NCI-H526 (cell line): ENCODE measurements at places on chromosomes 7 and 10.

GRCh38 chr7:390761-391410 is 100.9 kb downstream of the FOXL3 start:
- DNase-seq, result no peak

- DNase-seq, result no peak
Measured at GRCh38 chr7:30155481-30155880, 20.7 kb downstream of the MTURN start.

DNA sequence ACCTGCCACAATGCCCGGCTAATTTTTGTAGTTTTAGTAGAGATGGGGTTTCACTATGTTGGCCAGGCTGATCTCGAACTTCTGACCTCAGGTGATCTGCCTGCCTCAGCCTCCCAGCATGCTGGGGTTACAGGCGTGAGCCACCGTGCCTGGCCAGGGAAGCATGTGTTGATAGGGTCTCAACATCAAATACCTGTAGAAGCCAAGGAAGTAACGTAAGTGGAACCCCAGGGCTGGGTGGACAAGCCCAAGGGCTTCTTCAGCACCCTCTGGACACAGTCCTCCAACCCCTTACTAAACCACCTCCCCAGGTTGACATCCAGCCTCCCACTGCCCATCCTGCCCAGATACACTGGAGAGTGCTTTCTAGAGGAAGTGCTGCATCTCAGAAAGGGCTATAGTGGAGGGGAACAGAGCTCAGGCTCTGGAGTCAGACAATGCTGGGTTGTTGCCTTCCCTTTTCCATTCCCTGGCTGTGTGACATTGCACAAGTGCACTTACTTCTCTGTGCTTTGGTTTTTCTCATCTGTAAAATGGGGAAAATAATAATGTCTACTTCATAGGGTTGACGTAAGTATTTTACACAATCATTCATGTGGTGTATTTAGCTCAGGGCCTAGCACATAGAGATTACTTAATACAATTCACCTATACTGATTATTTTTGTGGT is 73.9 kb upstream of the KAT6B start:
- DNase-seq, result no peak

- DNase-seq, result no peak
Measured at GRCh38 chr10:127937915-127938463, 31.1 kb downstream of the PTPRE start.

- no peak for DNase-seq
Measured at GRCh38 chr10:35438718-35439571, 102.6 kb downstream of the CCNY start.

GRCh38 chr10:6847561-6847960 is 267.5 kb upstream of the PRKCQ start:
- no peak for DNase-seq

DNA sequence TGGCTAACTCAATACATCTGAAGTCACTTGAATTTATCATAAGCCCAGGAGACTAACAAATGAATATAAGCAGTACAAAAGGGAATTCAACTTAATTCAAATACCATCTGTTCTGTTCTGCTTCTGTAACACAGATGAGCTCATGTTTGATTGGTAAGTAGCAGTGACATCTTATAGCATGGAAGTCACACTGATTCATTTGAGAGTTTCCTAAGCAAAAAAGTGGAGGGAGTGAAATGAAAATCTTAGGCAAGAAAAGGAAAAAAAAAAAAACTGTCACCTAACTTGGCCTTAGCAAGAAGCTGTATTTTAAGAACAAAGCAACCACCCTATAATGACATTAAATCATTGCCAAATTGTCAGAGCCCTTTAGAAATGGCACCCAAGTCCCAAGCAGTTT is 49.5 kb downstream of the SMURF1 start:
- no peak for DNase-seq

- DNase-seq, result no peak
Measured at GRCh38 chr7:133040674-133041073, 41.2 kb downstream of the CHCHD3 start.

DNA sequence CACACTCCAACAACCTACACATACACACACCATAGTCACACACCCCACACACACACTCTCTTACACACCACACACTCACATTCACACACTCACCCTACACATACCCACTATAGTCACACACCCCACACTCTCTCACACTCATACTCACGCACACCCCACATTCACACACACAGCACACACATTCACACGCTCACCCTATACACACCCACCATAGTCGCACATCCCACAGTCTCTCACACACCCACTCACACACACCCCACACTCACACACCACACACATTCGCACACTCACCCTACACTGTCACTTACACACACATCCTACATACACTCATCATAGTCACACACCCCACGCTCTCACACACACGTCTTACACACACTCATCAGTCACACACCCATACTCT is 85.6 kb downstream of the HECW1 start:
- no peak for DNase-seq

DNA sequence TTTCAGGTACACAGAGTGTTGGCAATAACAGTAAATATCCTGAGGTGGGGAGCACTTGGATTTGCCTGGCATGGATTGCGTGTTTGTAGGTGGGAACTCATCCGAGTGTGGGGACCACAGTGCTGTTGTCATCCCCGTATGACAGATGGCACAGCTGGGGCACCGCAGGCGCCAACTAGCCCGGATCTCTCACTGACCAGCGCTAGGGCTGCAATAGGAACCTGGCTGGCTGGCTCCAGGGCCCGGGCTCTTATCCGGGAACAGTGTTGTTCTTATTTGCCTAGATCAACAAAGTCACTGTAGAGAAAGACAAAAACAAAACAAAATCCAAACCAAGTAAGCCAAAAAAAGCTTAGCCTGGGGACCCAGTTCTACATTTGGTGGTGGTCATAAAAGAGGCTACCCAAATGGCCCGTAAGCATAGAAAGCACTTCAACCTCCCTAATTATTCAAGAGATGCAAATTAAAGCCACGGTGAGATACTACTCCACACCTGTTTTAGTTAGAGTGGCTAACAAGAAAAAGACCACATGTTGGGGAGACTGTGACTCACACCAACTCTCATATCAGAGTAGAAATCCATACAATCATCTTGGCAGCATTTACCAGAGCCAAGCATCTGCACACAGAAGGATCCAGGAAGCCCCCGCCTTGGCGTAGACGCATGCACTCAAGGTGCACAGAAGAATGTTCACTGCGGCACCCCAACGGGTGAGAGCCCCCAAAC is 27.2 kb upstream of the PFKFB3 start:
- DNase-seq, result peak; percentile 38

DNA sequence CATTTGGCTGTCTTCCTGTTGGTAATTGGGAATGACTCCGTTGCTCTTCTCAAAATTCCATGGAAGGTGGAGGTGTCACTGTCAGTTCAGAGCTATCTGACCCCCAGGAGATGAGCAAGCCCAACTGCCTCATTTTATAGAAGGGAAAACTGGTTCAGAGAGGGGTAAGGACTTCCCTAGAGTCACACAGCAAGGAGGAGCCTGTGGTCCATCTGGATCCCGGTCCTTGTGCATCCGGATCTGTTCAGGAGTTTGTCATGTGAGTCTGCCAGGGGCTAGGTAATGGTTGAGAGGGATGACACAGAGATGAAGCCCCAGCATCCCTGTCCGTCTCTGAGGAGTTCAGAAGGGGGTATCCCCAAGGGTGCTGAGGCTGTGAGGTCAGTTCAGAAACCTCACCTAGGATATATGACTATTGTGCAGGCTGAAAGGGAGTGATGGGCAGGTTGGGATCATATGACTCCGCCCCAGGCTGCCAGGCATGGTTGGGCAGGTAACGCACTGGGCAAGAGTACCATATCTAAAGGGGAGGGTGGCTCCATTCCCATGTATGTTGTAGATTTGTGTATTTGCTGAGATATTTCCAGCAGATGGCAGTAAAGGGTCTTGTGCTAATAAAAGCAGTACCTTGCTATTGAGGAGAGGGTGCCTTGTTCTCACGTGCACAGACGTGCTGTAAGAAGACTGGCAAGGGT is 16.0 kb upstream of the SLC29A3 start:
- DNase-seq, result peak; percentile 20

- no peak for DNase-seq
Measured at GRCh38 chr10:5243521-5243987, 46.9 kb downstream of the AKR1C4 start.

- no peak for DNase-seq
Measured at GRCh38 chr10:59695637-59696036, 14.0 kb downstream of the SLC16A9 start.

DNA sequence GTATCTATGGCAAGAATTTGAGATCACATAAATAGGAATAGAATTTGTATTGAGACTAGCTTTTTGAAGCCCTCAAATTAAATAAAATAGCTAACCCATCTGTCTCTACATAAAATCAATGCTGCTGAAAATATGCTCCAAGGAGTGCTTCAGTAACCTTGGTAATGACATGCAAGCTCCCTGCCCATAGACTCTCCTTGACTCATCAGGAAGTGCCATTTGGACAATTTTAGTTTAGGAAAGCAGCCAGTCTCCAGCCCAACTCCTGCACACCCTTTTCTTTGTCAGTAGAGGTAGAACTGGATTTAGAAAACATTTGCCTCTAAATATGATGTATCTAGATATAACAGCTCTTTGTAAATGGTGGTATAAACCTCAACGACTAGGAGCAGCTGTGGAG is 69.9 kb upstream of the PTPRZ1 start:
- no peak for DNase-seq

GRCh38 chr7:17123020-17123419 is 175.4 kb upstream of the AHR start:
- no peak for DNase-seq

DNA sequence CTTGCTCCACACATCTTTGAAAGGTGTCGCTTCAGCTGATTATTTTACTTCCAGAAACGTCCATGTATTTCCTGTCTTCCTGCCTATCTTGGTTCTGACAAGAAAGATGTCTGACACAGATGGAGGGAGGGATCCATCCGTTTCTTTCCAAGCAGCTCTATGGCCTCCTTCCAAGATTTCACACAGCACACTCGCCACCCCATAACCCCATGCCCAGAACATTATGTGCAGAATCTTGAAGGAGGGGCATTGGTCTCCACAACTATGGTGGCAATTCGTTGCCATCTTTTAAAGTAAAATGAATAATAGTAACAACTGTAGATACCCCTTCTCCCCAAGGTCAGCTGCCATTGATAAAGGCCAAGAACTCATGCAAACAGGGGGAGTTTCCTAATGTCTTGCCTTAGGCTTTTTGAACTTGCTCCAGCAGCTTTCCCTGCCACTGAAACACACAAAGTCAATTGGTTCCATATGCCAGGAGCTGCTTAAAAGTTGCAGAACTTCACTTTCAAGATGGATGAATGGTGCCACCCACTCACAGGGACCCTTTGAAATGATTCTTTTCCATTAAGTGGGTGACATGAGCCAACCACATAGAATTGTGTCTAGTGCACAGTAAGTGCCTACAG is 60.0 kb downstream of the VSTM4 start:
- no peak for DNase-seq

GRCh38 chr7:141430455-141431139 is 120.6 kb upstream of the AGK start:
- no peak for DNase-seq

DNA sequence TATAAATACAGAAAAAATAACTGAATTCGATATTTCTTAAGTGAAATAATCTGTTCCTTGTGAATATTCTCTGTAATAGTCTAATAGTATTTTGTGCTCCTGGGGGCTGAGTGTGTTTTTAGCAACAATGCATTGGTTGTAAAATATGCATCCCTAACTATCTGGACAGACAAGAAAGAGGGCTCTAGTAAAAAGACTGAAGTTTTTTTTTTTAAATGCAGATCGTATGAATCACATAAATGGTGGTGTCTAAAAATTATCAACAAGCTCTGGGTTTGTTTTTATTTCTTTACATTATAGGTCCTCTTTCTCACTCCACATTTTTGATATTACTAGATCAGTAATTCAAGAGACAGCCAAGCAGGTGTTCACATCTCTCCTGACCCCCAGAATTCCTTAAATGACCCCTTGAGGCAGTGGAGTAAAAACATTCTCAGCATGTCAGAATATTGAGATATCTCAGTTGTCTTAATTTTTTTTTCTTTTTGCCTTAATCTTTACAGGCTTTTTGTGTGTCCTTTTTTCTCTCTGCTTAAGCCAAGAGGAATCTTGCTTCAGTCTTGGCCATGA is 18.2 kb downstream of the ARID5B start:
- DNase-seq, result no peak

DNA sequence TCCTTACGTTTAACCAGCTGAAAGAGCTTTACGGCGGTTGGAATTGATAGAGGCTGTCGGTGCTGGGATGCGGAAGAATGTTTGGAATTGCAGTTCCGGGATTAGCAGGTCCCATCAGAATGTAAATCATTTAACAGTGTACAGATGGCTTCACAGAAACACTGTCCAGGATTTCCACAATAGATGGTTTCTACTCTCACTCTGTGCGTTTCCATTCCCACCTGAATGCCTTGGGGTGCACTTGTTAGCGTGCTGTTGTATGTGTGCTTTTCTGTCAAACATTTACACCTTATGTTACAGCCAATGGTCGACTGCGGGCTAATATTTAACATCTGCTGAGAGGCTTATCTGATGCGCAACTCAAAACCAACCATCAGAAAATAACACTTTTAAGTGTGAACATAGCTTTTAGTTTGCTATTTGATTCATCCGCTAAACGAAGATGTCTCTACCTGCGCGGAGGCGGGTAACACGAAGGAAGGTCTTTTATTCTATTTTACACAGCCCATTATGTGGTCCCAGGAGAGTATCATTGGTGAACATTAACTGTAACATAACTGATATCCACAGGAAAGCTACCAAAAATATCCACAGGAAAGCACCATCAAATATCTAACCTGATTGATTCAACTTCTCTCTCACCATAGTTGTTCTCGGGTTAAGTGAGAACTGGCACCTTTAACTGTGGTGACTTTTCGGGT is 179.0 kb downstream of the PRPF18 start:
- DNase-seq, result no peak

DNA sequence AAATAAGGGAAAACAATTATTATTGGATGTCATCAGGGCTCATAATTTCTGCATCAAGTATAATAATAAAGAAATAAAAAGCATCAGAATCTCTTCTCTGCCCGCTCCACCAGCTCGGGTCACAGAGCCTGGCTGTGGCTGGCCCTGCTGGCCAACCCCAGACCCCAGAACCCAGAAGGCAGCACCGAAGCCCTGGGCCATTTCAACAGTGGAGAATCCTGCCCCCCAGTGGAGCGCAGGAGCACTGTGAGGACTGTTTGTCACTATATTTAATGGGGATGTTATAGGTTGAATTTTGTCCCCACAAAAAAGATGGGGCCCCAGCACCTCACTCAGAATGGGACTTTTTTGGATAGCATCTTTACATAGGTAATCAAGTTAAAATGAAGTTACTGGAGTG is 27.3 kb downstream of the DENND11 start:
- DNase-seq, result no peak

- no peak for DNase-seq
Measured at GRCh38 chr10:33142295-33142694, 184.3 kb upstream of the ITGB1 start.

- DNase-seq, result no peak
Measured at GRCh38 chr7:128920913-128921582, 10.5 kb upstream of the KCP start.
